ENCODE measurements at places on chromosomes 2 and 18.

GRCh38 chr18:62715436-62715758, at the start of gene PHLPP1:
Gene PHLPP1 (plus strand): TSS chr18:62715541. CDS start chr18:62715684, 143 bp downstream.
- DNase-seq: no peak

GRCh38 chr2:171330155-171330956, 103.4 kb downstream of the METTL8 start:
- no peak for DNase-seq

DNA sequence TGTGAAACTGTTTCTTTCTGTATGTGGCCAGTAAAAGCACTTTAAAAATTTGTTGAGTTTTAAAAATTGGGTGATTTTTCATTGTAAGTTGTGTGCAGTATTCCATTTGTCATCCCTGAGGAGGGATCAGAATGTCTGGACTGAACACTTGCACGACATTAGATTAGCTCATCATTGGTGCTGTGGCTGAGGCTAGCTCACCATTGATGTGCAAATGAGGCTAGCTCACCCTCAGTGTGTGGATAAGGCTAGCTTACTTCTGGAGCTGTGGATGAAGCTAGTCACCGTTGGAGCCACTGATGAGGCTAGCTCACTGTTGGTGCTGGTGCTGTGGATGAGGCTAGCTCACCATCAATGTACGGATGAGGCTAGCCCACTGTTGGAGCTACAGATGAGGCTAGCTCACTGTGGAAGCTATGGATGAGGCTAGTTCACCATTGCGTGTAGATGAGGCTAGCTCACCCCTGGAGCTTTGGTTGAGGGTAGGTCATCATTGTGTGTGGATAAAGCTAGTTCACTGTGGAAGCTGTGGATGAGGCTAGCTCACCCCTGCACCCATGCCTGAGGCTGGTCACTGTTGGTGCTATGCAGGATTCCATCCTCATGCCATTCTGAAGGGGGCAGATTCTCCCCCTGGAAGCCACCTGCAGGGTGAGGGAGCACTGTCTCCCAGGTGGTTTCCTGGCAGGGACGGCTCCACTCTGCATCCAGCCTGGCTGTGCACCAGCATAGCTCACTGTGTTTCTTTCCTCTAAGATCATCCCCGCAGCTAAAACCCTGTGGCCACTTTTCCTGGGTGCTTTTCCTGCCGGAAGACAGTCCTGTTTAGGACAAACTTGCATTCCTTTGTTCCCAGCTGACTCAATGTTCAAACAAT, 101.1 kb downstream of the TWIST2 start:
- no peak for DNase-seq

GRCh38 chr18:78525366-78526111, 454.1 kb upstream of the SALL3 start:
- no peak for DNase-seq

DNA sequence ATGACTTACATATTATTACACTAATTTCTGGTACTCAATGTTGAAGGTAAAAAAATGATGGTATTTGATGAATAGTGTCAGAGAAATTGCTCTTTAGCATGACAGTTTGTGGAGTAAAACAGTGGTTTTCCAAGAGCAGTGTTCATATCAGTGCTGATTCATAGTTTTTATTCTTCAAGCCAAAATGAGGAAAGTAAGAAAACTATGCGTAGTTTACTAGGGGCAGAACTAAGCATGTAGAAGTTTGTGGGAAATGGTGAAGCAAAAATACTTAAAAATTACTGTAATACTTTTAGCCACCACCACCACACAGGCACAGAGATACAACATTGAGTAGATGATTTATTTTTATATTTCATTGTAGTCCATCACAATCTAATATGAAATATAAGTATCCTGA, 137.3 kb downstream of the ZNF804A start:
- no peak for DNase-seq

DNA sequence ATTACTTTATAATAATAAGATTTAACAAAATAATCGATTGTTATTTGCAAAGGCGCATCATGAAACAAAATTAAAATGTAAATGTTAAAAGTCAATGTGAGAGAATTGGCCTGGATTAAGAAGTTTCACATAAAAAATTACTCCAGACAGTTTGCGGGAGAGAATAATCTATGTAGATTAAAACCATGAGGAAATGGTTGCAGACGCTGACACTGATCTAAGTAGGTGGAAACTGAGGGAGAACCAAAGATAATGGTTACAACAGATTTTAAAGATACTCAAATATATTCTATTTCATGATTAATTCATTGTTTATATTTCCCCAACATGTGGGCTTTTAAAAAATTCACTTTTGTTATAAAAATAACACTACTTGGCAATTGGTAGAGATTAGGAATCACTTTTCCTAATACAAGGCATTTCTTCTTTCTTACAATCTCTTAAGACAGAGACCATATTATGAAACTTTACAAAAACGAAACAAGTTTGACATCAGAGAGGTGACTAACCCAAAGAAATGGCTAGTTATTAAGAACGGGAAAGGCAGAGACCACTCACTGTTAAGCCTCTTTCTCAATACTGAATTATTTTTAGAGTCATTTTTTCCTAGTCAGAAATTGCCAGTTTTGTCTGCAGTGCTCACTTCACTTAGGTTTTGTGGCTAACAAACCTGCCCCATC, 1.6 kb downstream of the KANSL1L start:
- DNase-seq: peak; percentile 59

DNA sequence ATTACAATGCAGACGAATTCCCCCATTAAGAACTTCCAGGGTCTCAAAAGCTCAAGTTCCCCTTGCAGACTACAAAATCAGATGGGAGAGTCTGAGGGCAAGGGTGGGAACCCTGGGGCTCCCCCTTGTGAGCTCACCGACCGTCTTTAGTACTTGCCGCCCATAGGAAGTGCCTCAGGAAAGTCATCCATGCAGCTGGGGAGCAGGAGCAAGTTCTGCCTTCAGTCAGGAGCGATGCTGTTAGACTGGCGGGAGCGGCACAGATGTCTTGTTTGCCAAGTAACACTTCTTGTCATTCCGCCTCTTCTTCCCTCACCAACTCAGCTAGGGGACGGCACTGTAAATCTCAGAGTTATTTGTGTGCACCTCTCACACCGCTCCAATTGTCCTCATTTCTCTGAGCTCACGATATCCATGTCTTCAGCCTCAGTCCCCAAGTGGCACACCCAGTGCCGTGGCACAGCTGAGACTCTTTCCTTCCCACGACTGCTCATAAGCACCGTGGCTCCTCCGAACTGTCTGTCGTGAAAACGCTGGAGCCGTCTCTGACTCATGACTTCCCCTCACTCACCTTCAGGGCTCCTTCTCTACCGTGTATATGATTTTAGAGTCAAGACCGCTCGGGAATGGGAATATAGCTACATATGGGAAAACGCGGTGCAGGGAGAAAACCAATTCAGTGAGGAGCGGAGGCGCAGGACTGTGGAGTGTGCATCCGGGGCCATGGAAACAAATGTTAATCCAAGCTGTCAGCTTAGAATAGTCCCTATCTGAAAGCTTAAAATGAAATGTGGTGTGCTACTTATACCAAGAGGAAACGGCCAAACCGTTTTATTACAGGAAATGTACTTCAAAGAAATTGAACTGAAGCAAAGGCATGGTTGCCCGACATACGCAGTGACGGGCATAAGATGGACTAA, 34.0 kb downstream of the UXS1 start:
- peak; percentile 75 for DNase-seq

GRCh38 chr18:29488617-29489016, 1311.7 kb upstream of the CDH2 start:
- no peak for DNase-seq

DNA sequence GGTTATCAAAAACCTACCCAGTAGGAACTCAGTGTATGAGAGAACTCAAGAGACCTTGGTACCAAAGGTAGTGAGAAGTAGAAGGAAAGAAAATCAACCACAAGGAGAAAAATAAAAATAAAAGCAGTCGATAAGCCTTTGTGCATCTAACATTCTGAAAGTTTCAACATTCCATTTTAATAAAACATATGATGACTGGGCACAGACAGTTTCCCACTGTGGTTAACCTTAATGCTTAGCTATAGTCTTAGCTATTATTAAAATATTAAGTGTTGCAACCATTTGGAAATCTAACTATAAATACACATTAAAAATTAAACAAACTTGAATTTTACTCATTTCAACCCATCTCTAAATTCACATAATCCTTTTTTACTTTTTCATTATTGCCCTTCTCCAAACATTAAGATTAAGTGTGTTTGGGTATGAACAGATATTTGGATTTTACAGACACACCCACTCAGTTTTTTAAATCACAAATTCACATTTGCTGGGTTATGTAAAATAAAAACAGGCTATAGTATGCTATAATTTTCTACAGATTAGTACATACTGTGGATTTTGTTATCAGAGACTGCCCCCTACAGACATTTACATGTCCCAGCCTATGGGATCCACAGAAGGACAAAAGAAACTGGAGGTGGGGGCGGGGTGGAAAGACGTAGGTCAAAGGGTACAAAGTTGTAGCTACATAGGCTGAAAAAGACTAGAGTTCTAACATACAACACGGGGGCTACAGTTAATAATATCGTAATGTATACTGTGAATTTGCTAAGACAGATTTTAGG, 32.8 kb downstream of the SRBD1 start:
- peak; percentile 12 for DNase-seq

- DNase-seq: no peak
These were observed 75.2 kb upstream of the CTNNA2 start for GRCh38 chr2:79437433-79438267.

GRCh38 chr18:6759579-6759978, 30.1 kb downstream of the ARHGAP28 start:
- no peak for DNase-seq

GRCh38 chr2:129728035-129728972, 251.2 kb upstream of the RAB6C start:
- DNase-seq: no peak

- no peak for DNase-seq
These were observed 35.2 kb downstream of the TTLL4 start for GRCh38 chr2:218745559-218746469.

DNA sequence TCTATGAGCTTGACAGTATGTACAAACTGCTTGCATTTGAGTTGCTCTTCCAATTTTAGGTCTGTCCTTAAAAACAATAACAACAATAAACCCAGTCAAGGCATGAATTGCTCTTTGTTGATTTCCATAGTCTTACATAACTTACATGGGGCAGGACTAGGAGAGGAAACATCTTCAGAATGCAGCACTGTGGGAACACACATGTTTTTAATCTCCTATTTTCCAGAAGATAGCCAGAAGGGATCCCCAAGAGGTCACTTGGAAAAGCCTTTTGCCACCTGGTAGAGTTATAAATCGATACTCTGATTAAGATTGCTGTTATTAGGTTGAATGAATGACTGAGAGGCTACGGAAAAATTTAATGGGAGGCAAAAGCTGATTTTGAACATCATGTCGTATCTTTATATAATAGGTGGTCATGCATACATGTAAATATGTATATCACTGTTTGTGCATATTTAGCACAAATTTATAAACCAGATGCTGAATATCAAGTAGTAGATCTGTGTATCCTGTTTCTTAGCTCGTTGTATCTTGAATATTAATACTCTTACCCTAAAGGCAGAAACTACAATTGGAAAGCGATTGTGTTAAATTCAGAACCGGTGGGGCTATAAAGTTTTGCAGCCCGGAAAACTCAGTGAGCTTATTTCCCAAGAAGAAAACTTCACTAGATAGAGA, 479.4 kb upstream of the TCF4 start:
- no peak for DNase-seq

GRCh38 chr18:31419457-31419932, 28.0 kb upstream of the DSG3 start:
- no peak for DNase-seq

- no peak for DNase-seq
These were observed 118.9 kb upstream of the CCDC150 start for GRCh38 chr2:196520605-196521004.

GRCh38 chr2:239283288-239283945, 117.4 kb downstream of the HDAC4 start:
- no peak for DNase-seq

- peak; percentile 5 for DNase-seq
These were observed 253.7 kb downstream of the DYM start for GRCh38 chr18:49206717-49207116.

DNA sequence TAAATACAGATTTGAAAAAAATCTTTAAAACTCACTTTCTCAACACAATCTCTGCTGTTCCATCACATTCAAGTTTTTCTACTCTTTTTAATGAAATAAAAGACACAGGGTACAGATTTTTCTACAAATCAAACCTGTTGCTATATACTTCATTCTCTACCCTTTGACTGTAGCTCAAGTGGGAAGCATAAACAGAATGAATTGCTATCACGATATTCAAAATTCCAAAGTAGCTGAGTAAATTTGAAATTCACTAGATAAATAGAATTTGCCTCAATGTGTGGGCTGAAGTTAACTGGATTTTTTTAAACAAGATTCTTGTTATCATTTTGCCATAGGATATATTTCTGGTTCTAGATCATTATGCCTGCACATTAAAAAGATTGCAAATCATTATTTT, 185.9 kb downstream of the ZNF521 start:
- no peak for DNase-seq

DNA sequence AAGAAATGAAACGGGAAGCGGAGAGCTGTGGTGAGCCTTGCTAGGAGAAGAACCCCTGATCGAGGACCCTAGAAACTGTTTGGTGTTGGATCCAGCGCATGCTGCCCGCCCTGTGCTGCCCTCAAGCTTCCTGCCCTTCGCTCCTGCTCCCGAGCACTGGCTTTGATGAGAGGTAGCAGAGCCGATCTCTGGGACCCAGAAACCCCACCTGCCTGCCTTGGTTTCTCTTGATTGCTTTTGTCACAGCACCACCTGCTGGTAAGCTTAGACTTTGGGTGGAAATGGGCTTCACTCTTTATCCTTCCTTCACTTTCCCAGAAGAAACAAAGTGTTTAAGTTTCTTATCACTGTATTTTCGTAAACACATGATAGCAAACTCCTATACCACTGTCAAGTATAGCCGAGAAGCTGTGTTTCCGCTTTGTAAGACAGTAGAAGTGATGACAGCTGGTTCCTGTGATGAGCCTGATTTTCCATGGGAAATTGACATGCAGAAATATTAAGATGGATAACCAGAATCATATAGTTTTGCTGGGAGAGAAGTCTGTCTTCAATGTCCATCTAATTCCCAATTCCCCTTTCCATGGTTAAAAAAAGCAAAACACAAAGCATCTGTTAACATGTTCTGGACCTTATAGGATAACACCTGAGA, 267.4 kb downstream of the PHLPP1 start:
- DNase-seq: peak; percentile 73

DNA sequence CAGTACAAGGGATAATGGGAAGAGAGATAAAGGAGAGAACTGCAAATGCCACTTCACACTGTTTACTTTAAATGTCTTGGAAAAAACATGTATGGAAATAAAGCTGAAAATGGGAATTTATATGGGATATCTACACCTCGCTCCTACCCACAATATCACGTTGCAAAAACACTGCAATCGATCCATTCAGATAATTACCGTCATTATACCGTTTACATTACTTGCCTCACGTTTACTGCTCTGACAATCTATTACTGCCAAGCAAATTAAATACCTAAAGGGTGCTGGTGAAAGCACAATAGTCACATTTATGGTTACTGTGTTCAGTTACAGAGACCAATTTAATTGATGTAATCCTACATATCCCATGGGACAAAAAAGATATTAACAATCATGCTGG, 214.7 kb upstream of the LYPD1 start:
- no peak for DNase-seq

All from activated CD4-positive, alpha-beta T cell treated with anti-CD3 and anti-CD28 coated beads, Interleukin-2, Interleukin-4, amounts not matched to agents 100 ng/mL and 50 ng/mL, durations not matched to agents 16 hours and 8 hours (primary cell).